Activated T-helper 17 cell treated with anti-CD3 and anti-CD28 coated beads, Interleukin-2, amount 50 U/mL, for 72 hours (primary cell): ENCODE measurements at places on chromosomes 1 and 21.

DNA sequence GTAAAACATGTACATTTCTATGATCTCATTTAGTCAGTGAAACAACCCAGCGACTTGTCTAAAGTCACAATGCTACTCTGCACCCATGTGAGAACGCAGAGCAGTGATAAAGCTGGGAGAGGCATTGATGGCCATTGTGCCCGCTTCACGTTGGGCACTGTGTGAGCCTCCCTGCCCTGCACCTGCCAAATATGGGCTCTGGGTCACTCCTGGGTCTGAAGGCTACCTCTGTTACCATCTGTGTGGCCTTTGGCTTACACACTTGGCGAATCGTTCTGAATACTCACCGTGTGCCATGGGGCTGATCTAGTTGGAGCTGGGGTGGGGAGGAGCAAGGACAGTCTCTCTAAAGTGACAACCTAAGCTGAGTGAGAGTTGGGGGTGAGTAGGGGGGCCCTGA, 29.9 kb downstream of the PCSK9 start:
- peaks cover 5% of the 10 kb centered on the region for H3K4me1 ChIP-seq
- no peaks in the 10 kb centered on the region for H3K27me3 ChIP-seq
- no peak overlapping the region for H3K4me3 ChIP-seq
- H3K27ac ChIP-seq = no peak overlapping the region

- no peak for ATAC-seq
- no peak overlapping the region for H3K4me3 ChIP-seq
- no peak overlapping the region for H3K27ac ChIP-seq
- H3K36me3 ChIP-seq = no peaks in the 10 kb centered on the region
Measured at GRCh38 chr21:16800536-16801275, 712.1 kb upstream of the CXADR start.

DNA sequence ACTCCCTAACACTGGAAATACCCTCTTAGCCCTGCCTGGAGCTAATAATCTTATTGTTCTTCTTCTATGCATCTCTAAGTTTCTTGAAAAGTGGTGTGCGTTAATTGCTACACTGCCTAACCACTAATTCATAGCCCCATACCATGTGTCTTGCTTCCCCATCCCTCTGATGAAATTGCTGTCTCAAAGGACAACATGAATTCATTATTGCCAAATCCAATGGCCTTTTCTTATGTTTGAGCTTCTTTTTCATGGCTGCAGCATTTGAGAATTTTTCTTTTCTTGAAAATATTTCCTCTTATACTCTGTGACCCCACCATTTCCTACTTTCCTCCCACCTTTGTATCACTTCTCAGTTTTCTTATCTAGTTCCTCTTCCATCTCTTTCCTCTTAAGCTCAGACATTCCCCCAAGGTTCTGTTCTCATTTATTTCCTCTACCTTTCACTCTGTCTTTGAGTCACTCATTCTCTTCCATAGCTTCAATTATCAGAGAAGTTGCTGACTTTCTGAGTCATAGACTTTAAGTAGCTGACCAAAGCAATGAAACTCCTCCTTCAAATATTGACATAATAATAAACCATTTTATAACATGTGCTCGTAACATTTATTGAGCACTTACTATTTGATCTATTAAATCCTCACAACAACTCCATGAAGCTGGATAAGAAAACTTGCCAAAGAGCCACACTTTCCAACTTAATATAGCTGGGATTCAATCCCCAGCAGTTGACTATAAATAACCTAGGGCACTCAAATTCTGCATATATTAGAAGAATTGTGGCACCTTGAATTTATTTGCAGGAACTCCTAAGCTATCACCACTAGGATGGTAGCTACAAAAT, 35.5 kb upstream of the ATP6V1G3 start:
- H3K27me3 ChIP-seq = no peaks in the 10 kb centered on the region
- H3K36me3 ChIP-seq = no peaks in the 10 kb centered on the region
- ATAC-seq = no peak
- H3K4me3 ChIP-seq = no peak overlapping the region

DNA sequence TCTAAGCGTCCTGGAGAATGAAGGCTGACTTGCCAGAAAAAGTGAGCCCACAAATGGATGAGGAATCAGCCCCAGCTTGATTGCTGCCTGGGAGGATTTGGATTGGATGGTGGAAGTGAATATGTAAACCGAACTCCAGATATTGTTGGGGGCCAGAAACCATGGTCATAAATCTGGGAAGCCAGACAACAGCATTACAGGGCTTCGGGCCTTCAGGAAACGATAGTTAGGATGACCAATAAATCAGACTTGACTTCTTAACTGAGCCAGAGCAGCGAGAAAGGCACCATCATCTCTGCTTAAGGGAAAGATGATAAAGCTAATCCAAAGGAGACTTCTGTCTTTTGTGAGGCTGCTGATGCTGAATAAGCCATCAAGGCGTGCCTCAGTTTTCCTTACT, 26.6 kb downstream of the FAM78B start:
- H3K36me3 ChIP-seq = no peaks in the 10 kb centered on the region
- no peak overlapping the region for H3K4me3 ChIP-seq

GRCh38 chr21:30372139-30372770, at the start of gene KRTAP13-2:
TSS of gene KRTAP13-2 (minus strand) at chr21:30372271. CDS start at chr21:30372213, 58 bp downstream.
- no peaks in the 10 kb centered on the region for H3K36me3 ChIP-seq
- H3K27ac ChIP-seq = no peak within 1 kb of the TSS
- ATAC-seq = no peak
- no peak within 1 kb of the TSS for H3K4me3 ChIP-seq

GRCh38 chr1:234925440-234926263, 203.0 kb downstream of the TOMM20 start:
- peak overlapping the region; percentile 83 for H3K4me3 ChIP-seq
- peaks cover 28% of the 10 kb centered on the region for H3K4me1 ChIP-seq
- H3K36me3 ChIP-seq = peaks cover 6% of the 10 kb centered on the region
- H3K27me3 ChIP-seq = no peaks in the 10 kb centered on the region

DNA sequence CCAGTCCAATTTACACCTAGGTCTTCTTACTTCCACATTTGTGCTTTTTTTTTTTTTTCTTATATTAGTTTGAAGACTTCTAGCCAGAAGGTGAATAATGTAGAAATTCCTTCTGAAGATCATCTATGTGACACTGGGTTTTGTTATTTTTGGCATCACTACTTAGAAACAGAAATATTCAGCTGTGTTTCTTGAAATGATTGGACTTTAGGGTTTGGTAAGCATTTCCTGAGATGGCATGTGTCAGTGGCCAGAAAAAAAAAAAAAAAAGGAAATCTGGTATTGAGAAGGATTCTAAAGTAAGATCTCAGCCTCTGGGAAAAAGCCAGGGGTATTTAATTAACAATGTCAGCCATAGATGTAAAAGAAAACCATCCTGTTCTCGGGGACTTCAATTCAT, 43.4 kb upstream of the LRRC8C start:
- peak; percentile 71 for ATAC-seq
- peak overlapping the region; percentile 44 for H3K4me3 ChIP-seq
- peaks cover 56% of the 10 kb centered on the region for H3K4me1 ChIP-seq
- H3K27ac ChIP-seq = peak overlapping the region; percentile 66
- no peaks in the 10 kb centered on the region for H3K27me3 ChIP-seq
